ENCODE measurements at places on chromosomes 1 and 21.

DNA sequence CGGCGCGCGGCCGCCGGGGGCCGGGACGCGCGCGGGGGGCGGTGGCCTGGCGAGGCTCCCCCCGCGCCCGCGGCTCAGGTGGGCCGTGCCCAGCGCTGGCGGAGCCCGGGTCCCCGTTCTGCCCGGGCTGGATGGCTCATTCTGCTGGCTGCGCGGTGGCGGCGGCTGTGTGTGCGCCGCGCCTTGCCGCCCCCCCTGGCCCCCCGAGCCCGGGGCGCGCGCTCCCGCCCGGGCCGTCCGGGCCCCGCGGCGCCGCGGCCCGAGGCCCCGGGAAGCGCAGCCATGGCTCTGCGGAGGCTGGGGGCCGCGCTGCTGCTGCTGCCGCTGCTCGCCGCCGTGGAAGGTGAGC lies at the start of gene EPHB2:
Gene EPHB2, plus strand, starts transcription at position 139 of the 349 bp plus-strand sequence. Its CDS starts 144 bp downstream, at position 283.
- DNase-seq = peak; percentile 74

DNA sequence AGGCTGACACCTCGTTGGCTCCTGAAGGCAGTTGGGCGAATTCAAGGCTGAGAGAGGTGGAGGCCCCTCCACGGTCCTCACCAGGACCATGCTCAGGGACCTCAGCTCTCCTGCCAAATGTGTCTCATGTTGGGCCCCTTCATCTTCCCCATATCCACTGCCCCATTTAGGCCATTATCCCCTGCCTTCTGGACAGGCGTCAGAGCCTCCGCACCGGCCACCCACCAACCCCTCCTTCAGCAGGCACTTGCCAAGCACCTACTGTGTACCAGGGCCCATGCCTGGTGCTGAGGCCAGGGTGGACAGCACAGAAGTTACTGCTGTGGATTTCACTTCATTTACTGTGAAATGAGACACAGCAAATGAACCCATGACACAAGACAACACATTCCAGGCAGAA lies 325.8 kb downstream of the MATN1 start:
- no peak for DNase-seq

- DNase-seq = no peak
These were observed 37.1 kb downstream of the JUN start for GRCh38 chr1:58746757-58747156.

GRCh38 chr21:25234857-25235801 lies 372.2 kb downstream of the MRPL39 start:
- no peak for DNase-seq

DNA sequence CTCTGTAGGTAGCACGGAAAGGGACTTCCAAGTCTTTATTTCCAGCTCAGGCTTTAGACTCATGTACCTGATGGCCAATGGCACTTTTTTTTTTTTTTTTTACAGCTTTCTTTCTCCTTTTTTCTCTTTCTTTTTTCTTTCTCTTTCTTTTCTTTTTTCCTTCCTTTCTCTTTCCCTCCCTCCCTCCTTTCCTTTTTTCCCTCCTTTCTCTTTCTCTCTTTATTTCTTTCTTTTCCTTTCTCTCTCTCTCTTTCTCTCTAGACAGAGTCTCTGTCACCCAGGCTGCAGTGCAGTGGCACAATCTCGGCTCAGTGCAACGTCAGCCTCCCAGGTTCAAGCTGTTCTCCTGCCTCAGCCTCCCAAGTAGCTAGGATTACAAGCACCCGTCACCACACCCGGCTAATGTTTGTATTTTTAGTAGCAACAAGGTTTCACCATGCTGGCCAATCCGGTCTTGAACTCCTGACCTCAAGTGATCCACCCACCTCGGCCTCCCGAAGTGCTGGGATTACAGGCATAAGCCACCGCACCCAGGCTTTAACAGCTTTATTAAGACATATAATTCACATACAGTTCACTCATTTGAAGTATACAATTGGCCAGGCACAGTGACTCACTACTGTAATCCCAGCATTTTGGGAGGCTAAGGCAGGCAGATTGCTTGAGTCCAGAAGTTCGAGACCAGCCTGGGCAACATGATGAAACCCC lies 5.1 kb upstream of the DCAF8 start:
- DNase-seq = no peak

DNA sequence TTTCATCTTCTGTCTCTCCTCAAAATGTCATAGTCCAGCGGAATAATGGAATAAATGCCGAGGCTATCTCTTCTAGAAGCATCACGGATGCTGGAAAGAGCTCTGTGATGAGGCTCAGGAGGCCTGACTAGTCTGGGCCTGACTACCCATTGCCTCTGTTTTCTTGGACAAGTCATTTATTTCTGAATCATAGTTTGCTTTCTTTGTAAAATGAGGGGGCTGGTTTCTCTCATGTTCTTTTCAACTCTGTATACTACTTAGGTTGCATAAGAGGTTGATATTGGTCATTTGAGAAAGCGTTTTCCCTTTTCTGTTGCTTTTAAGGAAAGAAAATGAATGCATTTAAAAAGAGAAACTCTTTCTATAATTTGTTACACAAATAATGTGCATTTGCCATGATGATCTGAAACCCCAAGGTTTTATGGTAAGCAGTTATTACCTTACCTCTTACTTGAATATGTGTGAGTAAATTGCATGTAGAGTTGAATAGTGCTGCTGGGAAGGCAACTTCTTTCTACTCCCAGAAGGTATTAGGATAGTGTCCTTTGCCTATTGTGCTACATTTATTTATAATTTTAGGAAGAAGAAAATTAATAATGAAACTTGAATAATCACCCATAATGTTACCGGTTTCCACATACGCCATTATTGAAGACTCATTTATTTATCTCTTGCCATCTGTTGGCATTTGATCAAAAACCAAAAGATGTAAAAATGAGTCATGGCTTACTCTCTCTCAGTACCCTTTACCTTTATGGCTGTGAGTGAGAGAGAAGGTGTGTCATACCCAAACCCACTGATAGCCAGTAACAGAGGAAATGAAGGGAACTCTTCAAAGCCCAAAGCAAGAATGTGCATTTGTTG lies 179.1 kb downstream of the FASLG start:
- DNase-seq = no peak

DNA sequence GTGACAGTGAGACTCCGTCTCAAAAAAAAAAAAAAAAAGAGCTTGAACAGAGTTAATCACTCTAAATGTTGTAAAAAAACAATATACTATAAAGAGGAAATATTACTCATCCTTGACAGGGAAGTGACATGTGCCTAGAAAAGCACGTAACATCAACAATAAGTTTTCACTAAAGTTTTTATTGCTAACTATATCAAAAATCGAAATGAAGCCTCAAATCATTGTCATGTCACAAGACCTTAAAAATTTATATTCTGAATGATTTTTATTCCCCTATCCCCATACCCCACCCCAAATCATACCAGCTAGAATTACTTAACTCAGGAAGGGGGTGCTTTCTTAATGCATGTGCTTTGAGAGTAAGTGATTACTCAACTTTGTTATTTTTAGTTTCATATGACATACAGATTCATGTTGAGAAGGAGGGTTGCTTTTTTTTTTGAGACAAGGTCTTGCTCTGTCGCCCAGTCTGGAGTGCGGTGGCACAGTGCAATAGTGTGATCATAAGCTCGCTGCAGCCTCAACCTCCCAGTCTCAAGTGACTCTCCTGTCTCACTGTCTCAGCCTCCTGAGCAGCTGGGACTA lies 53.6 kb upstream of the MUTYH start:
- DNase-seq = peak; percentile 10

DNA sequence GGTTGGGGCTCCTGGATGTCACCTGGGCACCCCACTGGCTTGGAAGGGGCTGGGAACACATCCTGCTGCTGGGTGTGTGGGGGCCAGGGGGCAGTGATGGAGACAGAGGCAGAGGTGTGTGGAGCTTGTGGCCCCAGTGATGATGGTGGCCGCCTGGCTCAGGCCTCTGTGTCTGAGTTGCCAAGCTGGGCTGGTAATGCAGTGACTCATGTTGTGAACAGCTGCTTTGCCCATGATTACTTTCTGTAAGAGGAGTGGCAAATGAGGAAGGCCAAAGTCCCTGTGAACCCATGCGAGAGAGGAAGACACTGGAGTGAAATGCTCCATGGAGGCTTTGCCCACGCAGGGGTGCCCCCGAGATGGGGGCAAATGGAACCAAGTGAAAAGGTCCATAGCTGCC lies 86.8 kb downstream of the KCNJ6 start:
- DNase-seq = peak; percentile 35

GRCh38 chr1:114755006-114755931 lies 2.5 kb downstream of the CSDE1 start:
- no peak for DNase-seq

- peak; percentile 46 for DNase-seq
These were observed 120.7 kb downstream of the ACTL8 start for GRCh38 chr1:17875882-17876280.

GRCh38 chr1:230832476-230832875 lies 35.8 kb downstream of the C1orf198 start:
- no peak for DNase-seq

- DNase-seq = no peak
These were observed 237.2 kb downstream of the KAZN start for GRCh38 chr1:14835725-14836124.

GRCh38 chr1:97693601-97694000 lies 227.2 kb downstream of the DPYD start:
- no peak for DNase-seq

DNA sequence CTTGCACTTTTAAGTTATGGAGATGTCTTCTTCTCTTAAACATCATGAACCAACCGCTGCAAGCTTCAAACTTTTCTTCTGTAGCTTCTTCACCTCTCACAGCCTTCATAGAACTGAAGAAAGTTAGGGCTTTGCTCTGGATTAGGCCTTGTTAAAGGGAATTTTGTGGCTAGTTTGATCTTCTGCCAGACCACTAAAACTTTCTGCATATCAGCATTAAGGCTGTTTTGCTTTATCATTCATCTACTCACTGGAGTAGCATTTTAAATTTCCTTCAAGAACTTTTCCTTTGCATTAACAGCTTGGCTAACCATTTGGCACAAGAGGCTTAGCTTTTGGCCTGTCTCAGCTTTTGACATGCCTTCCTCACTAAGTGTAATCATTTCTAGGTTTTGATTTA lies 43.0 kb upstream of the RGL1 start:
- no peak for DNase-seq

GRCh38 chr21:32611471-32611997 lies 643 bp downstream of the CFAP298 start:
- peak; percentile 41 for DNase-seq

GRCh38 chr1:54892586-54892985 lies 5.6 kb upstream of the DHCR24 start:
- no peak for DNase-seq

DNA sequence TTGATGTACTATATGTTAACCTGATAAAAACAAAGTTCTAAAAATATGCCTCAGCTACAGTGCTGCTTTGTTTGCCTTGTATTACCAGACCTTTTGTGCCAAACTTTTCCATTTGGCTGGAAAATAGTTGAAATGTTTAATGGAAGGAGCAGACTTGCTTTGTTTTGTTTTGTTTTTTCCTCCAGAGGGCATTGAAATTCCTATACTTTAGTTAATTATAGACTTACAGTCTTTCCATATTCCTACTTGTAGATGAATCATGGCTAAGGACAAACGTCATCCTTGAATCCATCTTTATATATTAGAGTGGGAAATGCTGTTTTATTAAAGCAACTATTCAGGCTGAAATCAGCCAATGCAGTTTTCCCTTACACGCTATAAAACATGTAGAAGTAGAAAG lies 6.7 kb downstream of the CAP1 start:
- DNase-seq = no peak

DNA sequence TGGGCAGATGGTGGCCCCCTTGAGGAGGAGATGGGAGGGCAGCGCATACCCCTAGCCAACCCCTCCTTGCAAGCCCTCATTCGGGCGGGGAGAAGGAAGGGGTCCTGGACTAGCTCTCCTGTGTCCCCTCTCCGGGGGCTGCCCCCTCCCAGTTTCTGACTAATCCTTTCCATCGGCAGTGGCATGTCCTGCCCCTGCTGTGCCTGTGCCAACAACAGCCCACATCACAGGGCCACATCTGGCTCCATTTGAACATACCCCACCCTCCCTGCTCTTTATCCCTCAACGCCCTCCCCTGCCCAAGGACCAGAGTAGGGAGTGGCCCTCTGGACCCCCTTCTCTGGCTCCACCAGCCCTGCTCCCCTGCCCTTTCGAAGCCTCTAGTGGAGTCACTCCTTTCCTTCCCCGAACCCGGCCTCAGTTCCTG lies 11.0 kb upstream of the LMNA start:
- peak; percentile 70 for DNase-seq

DNA sequence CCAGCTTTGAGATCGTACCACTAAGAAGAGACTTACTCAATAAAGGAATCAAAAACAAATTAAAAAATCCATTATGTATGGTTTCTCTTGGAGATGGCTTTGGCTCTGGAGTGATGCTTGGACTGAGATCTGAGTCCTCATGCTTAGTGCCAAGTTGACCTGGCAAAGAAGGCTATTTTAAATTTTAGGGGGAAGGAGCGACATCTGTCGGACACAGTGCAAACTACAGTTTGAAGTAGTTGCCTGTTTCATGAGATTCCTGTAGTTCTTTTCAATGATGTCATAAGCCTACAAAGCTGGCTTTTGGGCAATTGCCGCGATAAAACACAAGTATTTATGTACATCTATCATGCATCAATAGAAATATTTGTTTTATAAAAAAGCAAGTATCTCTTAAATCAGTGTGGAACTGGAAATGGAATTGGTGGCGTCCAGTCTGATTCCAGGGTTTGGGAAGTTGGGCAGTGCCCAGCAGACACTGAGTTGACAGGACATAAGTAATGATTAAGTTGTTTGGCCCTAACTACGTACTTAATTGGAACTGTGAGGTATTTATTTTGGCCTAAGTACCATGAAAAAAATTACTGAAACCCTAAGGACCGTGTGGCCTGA lies 50.0 kb downstream of the TBCE start:
- DNase-seq = peak; percentile 80

DNA sequence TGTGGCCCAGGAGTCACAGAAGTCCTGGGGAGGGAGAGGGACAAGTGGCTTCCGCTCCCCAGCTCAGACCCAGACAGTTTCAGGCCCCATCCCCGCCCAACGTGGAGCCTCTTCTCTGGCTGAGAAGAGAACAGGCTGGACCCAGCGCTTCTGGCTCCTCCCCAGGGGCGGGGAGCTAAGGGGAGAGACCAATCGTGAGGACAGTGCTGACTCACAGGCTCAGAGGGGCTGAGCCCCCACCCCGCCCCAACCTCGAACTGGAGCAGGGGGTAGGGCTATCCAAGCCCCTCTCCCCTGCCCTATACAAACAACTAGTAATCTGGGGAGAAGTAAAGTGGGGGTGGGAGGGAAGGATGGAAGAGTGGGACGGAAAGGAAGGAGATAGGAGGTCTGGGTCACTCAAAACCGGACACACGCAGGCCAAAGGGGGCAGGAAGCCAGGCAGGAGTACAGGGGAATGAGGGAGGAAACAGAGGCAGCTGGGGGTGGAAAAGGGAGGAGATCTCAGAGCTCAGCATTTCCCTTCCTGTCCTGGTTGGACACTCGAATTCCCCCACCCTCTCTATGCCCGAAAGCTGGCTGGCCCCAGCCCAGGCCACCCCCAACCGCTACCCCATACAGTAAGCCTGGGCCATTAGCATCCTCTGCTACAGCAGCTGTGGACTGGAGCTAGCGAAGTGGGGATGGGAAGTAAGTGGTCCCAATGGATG lies at the start of gene SHC1:
Gene SHC1, minus strand, starts transcription at position 117 of the 710 bp plus-strand sequence. CDS start 221 bp downstream, outside the sequence.
- DNase-seq = peak; percentile 95

GRCh38 chr1:152164517-152165136 lies 5.6 kb upstream of the RPTN start:
- DNase-seq = no peak

- DNase-seq = no peak
These were observed 168.0 kb downstream of the GRIK3 start for GRCh38 chr1:36866169-36866814.

- no peak for DNase-seq
These were observed 27.8 kb downstream of the FNBP1L start for GRCh38 chr1:93475681-93476080.
